ENCODE measurements at places on chromosomes 5 and 9. TPM values are rescaled to one million over a fixed set of nuclear protein-coding genes. Genes with fewer than 3 reads are reported as not detected.

Gene AGTPBP1
- total RNA-seq: 14.9 TPM

DNA sequence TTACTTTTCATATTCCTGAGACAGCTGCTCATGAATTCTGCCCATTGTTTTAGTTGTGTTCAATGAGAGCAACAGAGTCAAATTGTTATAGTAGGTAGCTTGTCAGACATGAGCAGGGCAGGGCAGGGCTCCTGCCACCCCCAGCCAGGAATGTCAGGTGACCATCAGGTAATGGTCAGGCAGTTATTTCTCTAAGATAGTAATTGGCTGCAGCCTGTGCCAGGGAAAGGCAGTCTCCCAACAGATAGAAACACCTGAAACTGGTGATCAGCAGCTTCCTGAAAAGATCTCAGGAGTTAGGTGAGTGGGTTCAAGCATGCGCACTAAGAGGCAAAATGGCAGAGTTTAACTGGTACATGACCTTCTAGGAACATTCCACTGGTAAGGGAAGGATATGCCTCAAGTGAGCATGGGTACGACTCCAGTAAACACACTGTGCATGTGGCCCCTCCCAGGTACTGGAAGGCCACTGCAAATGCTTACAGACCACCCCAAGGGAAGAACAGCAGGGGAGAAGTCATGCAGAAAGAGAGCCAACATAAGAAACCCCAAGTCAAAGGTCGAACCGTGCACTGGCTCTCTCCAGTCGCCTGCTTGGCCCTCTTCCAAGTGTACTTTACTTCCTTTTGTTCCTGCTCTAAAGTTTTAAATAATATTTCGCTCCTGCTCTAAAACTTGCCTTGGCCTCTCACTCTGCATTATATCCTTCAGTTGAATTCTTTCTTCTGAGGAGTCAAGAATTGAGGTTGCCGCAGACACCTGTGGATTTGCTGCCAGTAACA lies 25.1 kb downstream of the CARTPT start:
- peak; percentile 71 for DNase-seq

DNA sequence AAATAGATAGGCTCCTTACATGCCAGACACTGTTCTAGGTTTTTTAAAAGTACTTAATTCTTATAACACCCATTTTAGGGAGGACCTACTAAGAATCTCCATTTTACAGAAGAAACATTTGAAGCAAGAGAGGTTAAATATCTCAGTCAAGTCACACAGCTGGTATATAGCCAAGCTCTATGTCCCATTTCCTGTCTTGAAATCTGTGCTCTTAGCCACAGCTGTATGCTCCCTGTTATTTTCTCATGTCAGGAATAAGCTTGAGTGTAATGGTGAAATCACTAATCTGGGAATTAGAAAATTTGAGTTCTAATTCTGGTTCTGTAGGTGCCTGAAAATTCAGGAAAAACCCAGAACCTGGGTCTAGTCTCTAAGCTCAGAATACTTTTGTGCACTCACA lies 208.7 kb downstream of the BRINP1 start:
- no peak for DNase-seq

Gene UNC5A
- 0.18 TPM for total RNA-seq

GRCh38 chr9:126148994-126149393 lies 177.6 kb upstream of the MVB12B start:
- peak; percentile 2 for DNase-seq

DNA sequence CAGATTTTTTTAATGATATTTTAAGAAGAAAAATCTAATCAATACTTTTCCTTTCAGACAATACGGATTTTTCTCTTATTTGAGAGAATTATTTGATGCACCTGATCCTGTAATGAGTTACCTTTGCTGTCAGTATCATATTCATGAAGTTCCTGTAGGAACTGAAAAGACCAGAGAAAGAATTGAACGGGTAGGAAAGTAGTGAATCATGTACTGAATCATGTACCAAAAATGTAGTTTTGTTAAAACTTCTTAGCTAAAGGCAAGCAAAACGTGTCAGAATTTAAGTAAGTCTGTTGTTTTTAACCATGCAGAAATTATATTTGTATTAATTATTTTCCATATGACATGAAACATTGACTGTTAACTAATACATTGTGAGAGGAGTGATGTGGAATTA lies 56.6 kb downstream of the SMC5 start:
- no peak for DNase-seq

Gene ZNF879
- 5.3 TPM for total RNA-seq
